ENCODE measurements at places on chromosomes 2 and 18.

DNA sequence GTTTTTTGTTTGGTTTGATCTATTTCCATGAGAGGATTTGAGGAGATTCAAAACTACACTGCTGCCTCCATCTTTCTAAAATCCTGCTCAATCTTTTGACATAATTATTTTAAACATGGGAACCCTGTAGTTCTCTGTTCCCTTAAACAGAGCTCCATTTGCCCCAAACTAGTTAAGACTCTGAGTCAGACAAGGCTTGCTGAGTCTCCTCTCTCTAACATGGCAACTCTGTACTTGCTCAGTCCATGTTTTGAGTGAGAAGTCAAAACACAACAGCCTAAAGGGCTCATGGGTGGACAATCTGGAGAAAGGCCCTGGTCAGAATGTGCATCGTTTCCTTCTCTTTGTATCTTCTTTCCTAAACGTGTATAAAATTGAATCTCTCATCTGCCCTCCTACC is 7.1 kb upstream of the STAMBP start:
- DNase-seq: no peak

GRCh38 chr2:30072250-30072842 is 74.5 kb upstream of the YPEL5 start:
- peak; percentile 74 for DNase-seq

GRCh38 chr2:122251566-122251965 is 496.1 kb downstream of the TSN start:
- no peak for DNase-seq

DNA sequence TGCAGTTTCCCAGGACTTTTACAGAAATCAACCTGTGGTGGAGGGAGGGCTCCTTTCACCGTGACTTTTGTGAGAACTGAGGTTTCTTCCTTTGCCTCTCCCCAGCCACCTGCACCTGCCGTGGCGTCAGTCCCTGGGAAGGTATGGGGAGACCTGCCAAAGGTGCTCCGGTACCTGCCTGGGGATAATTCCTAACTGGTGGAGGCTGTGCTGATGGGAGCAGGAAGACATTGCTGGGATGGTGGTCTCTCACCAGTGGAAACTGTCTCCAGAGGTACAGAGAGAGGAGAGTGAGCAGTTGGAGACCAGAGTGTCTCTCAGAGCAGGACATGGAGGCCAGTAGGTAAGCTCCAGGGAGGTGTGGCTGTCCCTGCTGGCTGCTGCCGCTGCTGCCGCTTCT is 52.6 kb downstream of the CIB4 start:
- no peak for DNase-seq

- no peak for DNase-seq
Measured at GRCh38 chr2:235366807-235367206, 127.0 kb upstream of the AGAP1 start.

DNA sequence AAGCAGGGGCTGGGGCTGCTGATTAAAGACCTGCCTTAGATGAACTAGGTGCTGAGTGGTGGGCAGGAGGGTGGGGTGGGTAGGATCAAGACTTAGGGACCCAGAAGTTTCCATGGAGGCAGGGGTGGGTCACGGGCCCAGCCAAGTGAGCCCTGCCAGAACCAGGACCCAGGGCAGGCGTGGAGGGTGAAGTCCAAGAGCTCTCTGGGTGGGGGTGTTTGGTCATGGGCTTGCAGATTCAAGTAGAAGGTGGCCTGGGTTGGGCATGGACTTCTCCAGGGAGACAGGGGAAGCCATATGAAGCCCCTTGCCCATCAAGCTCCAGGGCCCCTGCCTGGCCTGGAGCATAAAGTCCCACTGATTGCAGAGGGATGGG is 168.8 kb downstream of the SMAD7 start:
- DNase-seq: no peak

DNA sequence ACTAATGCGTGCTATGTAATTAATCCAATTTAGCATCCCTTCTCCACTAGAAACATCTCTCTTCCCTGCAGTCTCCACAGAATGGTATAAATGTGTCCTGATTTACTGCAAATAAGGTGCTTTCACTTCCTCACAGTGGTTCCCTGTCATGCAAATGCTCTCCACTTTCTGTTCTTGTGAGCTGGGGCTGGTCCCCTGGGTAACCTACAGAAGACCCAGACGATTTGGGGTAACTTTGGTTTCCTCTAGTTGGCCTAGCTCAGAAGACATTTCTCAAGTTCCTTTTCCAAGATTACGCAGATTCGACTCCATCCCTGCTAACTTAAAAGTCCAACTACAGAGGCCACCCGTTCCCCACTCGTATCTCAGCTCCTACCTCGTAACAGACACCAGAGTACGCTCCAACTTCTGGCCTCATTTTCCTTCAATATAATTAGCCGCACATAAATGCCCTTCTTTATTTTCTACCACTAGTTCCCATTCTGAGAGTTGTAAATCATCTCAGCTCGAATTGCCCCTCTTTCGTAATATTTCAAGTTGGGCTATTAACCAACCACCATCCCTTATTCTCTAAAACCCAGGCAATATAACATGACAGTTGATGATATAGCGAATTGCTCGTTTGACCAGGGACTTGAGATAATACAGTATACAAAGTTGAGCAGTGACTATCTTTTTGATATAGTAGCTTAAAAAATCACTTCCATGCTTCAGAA is 28.8 kb upstream of the NEDD4L start:
- no peak for DNase-seq

DNA sequence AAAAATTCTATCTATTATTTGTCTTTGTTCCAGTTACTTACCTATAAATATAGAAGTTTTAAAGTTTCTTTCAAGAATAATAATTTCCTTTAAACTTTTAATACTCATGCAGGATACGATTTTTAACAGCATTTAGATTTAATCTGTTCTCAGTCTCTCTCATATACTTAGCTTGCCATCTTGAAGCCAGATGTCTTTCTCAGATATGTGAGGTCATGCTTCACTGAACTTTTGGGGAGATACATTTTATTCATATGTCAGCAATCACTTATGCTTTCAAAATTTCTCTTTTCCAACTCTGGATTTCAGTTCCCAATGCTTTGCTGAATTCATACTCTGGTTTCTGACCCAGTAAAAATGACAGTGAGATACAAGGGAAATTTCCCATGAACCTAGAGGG is 66.5 kb upstream of the CCDC178 start:
- no peak for DNase-seq

DNA sequence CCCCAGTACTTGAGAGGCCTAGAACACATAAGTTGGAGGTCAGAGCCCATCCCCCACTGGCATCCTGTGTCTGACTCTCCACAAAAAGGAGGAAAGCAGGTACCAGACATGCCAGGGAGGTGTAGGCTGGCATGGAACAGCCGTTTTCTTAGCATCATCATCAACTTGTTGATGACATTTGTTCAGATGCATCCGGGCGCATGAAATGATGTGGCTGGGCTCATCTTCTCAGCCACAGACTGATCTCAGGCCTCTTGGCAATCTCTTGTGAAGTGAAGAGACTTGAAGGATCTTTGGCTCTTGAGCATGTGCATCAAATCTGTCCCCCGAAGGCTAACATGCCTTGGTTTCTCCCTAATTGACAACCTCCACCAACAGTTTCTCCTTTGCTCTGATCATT is 243.3 kb downstream of the TSN start:
- DNase-seq: no peak

- DNase-seq: no peak
Measured at GRCh38 chr2:217660423-217660822, 342.4 kb downstream of the TNS1 start.

- no peak for DNase-seq
Measured at GRCh38 chr2:128305555-128306080, 13.1 kb downstream of the HS6ST1 start.

- peak; percentile 76 for DNase-seq
Measured at GRCh38 chr2:223779877-223780276, 57.5 kb downstream of the AP1S3 start.

DNA sequence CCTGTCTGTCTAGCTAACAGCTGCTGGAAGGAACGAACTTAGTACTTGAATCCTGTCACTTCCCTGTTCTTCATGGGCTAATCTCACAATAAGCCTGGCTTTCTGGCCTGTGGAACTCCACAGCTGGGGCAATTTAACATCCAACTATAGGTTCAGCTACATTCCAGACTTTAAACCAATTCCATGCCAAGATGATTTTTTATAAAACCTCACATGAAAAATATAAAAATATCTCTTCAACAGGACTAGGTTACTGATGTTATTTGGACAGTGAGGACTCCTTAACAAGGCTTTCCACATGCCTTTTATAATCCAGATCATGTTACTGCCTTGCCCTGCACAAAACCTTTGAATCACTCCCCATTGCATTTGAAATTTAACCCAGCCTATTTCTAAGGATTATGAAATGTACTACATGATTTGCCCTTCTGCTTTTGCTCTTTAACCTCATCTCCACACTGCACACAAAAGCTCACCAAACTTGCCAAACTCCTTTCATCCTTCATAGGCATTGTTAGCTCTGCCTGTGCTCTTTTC is 863.2 kb upstream of the CHAC2 start:
- no peak for DNase-seq

DNA sequence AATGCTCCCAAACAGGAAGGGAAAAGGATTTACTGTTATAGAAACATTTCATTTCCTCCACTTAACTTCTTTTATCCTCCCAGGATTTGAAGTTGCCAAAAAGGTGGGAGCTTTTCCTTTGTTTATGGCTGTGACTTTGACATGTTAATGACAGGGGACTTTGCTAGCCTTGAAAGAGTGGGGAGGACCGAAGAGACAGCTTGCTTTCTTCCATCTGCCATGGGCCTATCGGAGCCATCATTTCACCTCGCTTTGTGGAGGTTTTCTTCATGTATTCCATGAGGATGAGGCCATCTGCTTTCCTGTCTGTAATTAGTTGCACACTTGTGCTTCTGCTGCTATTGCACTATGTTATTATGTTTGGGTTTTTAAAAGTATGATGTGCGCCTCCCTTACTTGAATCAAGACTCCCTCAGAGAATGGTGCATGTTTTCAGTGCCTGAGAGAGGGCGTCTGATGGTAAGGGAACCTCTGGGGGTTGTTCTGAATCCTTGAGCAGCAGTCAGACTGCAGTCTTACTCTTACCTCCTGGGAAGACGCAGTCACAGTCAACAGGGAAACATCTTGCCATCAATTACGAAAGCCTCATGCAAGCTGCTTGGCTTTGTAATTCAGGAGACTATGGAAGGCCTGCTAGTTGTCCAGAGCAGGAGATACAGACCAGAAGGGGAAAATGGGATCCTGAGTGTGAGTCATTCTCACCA is 173.3 kb upstream of the MGAT5 start:
- DNase-seq: no peak
